ENCODE measurements at places on chromosomes 2 and 18.

DNA sequence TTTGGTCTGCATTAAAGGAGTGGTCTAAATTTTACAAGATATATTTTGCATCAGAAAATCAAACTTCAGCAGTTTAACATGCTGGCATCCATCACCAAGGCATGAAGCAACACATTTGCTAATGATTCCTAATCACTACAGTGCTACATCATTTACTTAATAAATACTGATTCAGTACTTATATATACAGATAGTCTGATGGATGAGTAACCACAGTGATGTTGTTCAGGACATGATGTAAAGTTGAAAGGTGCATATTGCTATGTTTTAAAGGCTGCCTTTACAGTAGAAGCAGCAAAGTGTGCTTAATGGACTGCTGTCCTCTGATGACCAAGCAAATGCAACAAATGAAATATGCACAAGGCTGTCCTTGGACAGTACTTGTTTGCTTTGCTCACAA lies 11.1 kb downstream of the SUPT7L start:
- no peak for DNase-seq

DNA sequence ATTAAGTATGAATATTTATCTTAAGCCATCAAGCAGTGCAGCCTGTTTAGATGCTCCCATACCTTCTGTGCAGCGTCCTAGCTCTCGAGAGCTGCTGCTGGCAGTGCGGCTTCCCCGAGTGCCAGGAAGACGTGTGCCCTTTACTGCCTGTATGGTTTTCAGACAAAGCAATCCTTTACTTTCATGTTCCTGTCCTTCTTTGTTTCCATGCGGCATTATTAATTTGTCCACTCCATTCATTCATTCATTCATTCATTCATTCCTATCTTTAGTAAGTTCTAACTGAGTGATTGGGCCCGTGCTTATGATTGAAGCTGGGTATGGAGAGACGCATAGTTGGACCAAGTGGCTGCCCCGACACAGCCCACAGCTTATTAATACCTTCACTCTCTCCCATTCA lies 446.6 kb upstream of the HNRNPA3 start:
- DNase-seq: no peak

DNA sequence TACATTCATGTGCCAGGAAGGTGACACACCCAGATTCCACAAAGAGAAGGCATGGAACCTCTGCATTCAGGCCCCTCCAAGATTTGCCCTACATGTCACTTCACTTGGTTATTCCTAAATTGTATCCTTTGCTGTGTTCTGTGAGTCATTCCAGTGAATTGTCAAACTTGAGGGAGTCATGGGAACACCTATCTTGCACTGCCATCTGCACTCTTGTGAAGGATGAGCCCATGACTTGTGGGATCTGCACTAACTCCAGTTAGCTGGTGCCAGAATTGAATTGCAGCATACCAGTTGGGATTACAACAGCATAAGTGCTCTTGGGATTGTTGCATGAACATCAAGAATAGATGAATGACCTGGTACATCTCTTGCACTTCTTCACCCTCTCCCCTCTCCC lies 1288.0 kb upstream of the ZEB2 start:
- no peak for DNase-seq

DNA sequence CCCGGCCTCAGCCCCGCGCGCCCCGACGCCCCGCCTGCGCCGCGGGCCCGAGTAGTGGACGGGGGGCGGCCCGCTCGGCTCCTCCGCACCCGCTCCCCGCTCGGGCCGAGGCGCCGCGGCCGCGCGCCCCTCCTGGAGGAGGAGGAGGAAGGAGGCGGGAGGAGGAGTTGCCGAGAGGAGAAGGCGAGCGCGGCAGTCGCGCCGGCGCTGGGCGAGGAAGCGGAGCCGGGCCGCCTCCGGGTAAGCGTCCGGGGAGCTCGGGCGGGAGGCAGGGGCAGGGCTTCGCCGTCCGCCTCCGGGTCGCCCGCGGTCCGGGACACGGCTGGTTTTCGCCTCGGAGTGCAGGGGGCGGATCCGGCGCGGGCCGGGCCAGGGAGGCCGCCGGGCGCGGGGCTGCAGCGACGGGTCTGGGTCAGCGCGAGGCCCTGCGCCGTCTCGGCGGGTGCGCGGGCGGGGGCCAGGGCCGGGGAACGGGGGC lies at the start of gene SOCS6:
Gene SOCS6 (plus strand): TSS at position 195 of the 478 bp plus-strand sequence. CDS start 35,624 bp downstream, outside the sequence.
- DNase-seq: peak; percentile 32

GRCh38 chr18:6537475-6537874 lies 122.8 kb upstream of the L3MBTL4 start:
- no peak for DNase-seq

GRCh38 chr2:141029428-141030078 lies 1101.3 kb downstream of the LRP1B start:
- DNase-seq: no peak

GRCh38 chr2:220393711-220394110 lies 766.3 kb downstream of the SLC4A3 start:
- no peak for DNase-seq

- DNase-seq: no peak
These were observed 93.6 kb upstream of the HNMT start for GRCh38 chr2:137870682-137871081.

GRCh38 chr18:48672671-48673340 lies 134.0 kb downstream of the CTIF start:
- DNase-seq: no peak

GRCh38 chr2:32231959-32232358 lies 32.7 kb downstream of the NLRC4 start:
- no peak for DNase-seq

GRCh38 chr2:110718990-110719389 lies 13.4 kb upstream of the ACOXL start:
- no peak for DNase-seq

GRCh38 chr18:28175930-28176697 lies 816 bp downstream of the CDH2 start:
- DNase-seq: no peak

- DNase-seq: peak; percentile 22
These were observed 234.3 kb downstream of the LRATD1 start for GRCh38 chr2:14866736-14867352.

DNA sequence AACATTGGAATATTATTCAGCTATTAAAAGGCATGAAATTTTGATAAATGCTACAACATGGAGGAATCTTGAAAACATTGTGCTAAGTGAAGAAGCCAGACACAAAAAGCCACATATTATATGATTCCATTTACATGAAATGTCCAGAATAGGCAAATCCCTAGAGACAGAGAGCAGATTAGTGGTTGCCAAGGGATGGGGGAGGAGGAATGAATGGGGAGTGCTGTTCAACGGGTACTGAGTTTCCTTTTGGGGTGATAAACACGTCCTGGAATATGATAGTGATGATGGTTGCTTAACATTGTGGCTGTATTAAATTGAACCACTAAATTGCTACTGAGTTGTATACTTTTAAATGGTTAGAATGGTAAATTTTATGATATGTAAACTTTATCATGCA lies 8.9 kb upstream of the TWSG1 start:
- no peak for DNase-seq

- DNase-seq: no peak
These were observed 231.3 kb upstream of the TANK start for GRCh38 chr2:160928854-160929301.

- DNase-seq: no peak
These were observed 5.7 kb downstream of the EHD3 start for GRCh38 chr2:31239593-31240177.

DNA sequence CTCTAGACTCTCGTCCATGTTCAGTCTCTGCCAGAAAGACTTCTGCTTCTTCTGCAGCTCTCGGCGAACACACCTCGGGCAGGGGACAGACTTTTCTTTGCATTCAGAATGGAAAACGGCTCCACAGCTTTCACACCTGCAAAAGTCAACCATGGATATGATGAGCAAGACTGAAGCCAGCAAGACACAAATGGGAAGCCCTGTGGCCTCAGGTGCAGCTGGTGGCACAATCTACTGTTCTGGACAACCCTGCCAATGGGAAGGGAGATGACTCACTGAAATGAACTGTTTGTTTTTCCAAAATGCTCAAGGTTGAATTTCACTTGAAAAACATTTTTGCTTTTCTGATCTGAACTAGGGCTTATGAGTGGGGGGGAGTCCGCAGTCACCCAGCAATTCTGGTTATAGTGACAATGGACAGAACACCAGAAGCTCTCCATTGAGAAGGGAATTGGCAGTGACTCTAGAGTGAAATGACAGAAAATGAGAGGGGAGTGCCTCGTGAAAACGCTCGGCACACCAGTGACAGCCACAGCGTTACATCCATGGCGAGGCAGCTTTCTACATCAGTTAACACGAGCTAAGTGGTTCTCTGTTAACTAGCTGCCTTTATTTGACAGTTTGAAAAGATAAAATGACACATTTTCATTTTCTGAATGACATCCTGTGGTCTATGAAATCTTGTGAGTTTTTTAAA lies 58.8 kb upstream of the FZD5 start:
- DNase-seq: no peak

All from MV-4-11 (cell line).